ENCODE measurements at places on chromosomes 16 and 17. TPM values are rescaled to one million over a fixed set of nuclear protein-coding genes. Genes with fewer than 3 reads are reported as not detected.

DNA sequence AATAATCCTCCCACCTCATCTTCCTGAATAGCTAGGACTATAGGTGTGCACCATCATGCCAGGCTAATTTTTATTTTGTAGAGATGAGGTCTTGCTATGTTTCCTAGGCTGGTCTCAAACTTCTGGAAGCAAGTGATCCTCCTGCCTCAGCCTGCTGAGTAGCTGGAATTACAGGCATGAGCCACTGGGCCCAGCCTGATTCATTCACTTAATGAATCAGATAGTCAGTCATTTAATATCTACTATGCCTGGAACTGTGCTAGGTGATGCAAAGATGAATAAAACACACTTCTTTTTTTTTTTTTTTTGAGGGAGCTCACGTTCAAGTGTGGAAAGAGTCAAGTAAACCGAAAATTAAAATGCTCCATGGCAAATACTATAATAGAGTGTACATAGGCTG is 39.4 kb downstream of the EFCAB13 start:
- no peak for DNase-seq

GRCh38 chr16:12063004-12063395 is 86.5 kb downstream of the SNX29 start:
- no peak for DNase-seq

- no peak for DNase-seq
Observed at GRCh38 chr16:28538733-28539596, at the start of gene NUPR1. Gene NUPR1, minus strand, starts transcription at chr16:28538974. Its CDS starts 67 bp downstream, at chr16:28538907.

DNA sequence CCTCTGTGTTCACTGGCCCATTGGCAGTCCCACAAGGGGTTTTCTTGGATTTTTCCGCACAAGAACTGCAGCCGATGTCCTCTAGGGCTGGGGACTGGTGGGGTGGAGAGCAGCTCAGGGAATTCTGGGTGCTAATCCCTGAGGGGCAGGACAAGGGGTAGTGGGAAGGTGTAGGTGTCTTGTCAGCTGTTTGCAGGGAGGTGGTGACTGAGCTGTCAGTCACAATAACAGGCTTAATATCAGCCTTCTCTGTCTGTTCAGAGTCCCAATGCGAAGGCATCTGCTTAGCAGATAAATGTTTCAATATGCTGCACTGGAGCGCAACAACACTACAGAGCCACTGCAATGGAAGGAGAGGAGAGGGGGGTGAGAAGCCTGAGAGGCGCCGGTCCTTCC is 10.1 kb upstream of the DHRS13 start:
- DNase-seq = no peak

GRCh38 chr16:85640585-85640984 is 27.5 kb downstream of the GSE1 start:
- no peak for DNase-seq

The CSNK2A2 gene
- 128 TPM for total RNA-seq

The AGRP gene
- total RNA-seq = not detected

Measured in H1 (cell line).